ENCODE measurements at places on chromosomes 16 and 17.

GRCh38 chr16:27154705-27155521 is 48.4 kb upstream of the KDM8 start:
- DNase-seq = peak; percentile 54

DNA sequence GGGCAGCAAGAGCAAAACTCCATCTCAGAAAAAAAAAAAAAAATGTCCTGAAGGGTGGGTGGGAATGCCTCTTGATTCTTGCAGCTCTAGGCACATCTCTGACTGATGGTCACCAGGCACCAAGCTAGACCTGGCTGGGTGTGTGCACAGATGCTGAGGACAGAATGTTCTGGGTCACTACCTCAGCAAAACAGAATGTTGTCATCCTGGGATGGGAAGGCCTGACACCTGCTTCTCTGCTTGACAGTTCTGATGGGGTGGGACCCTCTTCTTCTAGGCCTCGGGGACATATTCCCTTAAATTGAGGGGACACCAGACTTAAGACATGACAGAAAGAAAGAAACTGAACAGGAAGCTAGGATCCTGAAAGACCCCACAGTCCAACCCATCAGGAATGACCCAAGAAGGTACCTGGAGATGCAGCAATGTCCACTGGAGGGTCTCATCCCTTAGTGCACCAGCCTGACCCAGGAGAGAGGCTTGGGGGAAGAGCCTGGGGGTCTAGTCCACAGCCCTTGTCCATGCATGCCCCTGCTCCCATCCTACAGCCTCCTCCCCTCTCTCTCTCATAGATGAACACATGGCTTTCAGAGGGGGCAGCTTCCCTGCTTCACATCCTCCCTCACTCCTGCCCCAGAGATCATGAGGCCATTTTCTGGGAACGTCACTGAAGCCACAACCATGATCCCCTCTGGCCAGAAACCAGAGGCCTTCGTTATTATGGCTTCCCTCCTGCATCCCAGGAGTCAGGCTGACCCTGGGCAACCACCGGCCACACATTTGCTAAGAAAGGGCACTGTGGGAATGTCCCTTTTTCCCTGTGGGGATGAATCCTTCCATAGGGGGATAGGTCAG is 3.8 kb upstream of the STAT5B start:
- no peak for DNase-seq

DNA sequence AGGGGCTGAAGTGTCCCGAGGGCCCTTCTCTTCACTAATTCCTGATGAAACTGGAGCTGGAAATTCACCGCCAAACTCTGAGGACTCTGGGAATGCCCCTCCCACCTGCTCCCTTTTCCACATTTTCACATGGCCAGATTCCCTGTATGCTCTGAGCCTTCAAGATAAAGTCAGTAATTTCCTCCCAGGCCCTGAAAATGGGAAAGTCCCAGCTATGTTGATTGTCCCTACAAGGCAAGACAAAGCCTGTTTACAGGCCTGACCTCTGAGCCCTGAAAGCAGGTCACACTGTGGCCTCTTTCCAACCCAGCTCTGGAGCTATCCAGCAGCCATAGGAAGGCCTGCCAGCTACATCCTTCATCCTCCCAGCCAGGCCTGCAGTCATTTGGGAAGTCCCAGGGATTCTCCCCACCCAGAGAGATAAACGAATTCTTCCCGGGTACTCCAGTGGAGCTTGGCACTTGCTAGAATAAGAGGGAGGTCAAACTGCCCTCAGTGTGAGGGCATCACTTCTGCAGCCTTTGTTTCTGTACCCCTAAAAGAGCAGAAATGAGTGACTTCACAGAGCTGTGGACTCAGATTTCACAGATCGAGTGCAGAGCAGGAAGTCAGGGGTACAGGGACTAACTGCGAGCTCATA is 19.6 kb upstream of the CCL2 start:
- DNase-seq = no peak

DNA sequence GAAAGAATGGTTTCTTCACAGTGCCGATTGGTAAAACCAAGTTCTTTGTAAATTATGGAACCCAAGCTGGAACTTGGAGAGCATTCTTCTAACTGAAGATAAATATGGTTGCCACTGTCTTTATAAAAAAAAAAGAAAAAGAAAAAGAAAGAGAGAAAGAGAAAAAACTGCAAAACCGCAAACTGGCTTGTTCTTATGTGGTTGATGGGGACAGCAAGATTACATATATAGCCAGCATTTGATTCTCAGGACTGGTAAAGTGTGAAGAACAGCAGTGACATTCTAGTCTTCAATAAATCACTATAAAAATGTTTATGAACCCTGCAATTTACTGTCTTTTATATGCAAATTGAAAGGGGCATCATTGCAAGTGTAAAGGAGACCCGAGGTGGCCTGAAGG is 605.1 kb downstream of the MAF start:
- DNase-seq = no peak

- DNase-seq = no peak
These were observed 96.4 kb downstream of the ABCC6 start for GRCh38 chr16:16126896-16127295.

- DNase-seq = no peak
These were observed 14.0 kb downstream of the SLFN11 start for GRCh38 chr17:35359398-35359797.

- no peak for DNase-seq
These were observed 611 bp upstream of the ANKRD40 start for GRCh38 chr17:50708050-50709000.

DNA sequence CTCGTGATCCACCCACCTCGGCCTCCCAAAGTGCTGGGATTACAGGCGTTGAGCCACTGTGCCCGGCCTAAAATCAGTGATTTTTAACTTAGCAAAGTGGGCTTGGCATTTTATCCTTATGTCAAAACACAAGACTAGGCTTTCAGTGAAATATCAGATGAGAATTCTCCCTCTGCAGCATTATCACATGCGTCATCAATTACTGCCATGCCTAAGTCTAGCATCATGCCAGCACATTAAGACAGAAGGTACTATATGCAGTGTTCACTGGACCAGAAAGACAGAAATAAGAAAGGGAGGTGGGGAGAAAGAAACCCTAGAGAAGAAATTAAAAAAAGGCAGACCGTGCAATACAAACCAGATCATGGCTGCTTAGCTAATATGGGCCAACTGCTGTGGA is 29.8 kb downstream of the GPATCH8 start:
- no peak for DNase-seq

DNA sequence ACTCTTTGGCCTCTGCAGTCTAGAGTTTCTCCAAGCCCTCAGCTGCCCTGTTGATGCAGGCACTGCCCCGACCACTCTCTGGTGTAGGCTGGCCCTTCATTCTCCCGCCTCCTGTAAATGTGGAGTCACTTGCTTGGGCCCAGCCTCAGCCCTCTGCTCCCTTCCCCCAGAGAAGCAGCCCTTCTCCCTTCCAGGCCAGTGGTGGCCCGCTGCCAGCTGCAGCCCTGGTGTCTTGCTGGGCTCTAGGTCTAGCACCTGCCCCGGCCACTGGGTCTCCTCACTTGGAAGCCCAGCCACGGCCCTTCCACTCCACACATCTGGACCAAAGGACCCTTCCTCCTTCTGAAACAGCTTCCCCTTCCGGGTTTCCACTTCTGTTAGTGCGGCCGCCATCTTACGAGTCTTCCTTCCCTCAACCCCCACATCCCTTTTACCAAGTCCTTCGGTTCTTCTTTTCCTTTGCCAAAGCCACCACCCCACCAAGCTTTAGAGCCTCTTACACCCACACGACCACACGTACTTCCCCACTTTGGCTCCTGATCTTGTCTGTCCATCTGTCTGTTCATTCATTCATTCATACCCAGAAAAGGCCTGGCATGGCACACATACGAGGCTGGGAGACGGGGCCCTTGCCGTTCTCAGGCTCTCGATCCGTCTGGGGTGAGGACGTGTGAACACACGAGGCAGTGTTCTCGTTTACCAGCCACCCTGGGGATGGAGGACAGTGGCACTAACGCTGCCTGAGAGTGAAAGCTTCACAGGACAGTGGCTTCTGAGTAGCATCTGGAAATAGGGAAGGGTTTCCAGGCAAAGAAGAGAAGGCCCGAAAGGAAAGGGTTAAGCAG is 68.0 kb downstream of the ABR start:
- no peak for DNase-seq

All from effector memory CD8-positive, alpha-beta T cell (primary cell).